ENCODE measurements at places on chromosomes 1 and 21.

GRCh38 chr1:219928791-219929118, 398 bp upstream of the SLC30A10 start:
- no peak for DNase-seq

DNA sequence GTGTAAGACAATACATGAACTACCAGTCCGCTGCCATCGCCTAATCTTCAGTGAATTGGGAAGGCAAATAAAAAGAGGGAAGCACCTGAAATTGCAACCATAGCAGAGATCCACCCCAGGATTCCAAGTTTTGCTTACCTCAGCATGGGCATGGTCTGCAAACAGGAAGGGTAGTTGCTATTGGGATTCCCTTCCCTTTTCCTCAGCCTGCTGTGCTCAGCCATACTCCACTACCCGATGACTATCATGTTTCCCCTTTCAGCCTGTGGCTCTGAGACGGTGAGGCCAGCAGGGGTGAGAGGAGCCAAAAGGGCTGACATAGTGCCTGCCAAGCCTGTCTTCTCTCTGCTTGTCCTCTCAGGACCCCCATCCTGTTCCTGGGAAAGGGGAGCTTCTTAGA, 64.2 kb downstream of the GPR137B start:
- DNase-seq: no peak

GRCh38 chr21:42248783-42249597, 30.1 kb downstream of the ABCG1 start:
- peak; percentile 60 for DNase-seq

- no peak for DNase-seq
These were observed 232.1 kb downstream of the ASTN1 start for GRCh38 chr1:176932114-176933104.

- no peak for DNase-seq
These were observed 20.4 kb upstream of the MAP10 start for GRCh38 chr1:232784794-232785193.

DNA sequence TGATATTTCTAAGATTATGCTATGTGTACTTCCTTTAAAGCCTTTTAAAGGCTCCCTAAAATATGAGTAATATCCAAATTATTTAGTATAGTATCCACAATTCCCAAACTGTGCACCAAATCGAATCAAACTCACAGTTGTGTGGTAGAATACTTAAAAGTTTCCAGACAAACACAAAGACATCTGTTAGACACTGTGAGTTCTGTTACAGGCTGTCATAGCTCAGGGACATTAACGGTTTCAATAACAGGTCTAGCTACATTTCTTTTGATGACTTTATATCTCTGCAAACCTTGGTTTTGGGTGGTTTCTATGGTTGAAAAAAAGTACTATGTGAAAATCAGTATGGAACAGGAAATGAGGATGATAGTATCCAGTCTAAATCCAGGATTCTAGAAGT, 36.9 kb upstream of the NEK7 start:
- DNase-seq: no peak

DNA sequence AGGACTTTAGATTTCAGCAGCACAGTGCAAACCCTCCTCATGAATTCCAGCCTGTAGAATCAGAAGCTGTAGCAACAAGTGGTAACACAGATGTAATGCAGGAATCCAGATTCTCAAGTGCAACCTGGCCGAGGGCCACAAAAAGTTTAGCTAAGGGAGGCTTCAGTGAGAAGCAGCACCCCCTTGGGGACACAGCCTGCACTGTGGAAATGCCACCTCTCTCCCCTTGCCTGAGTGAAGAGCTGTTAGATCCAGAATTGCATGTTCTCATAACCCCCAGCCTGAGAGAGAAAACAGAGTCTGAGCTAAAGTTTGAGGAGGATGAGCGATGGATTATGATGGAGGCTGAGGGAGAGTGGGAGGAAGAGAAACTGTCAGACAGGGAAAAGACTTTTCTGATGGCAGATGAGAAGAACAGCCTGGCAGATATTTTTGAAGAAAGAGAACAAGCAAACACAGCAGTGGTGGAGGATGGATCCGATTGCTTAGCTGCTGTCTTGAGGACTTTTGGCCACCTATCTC, 80.5 kb upstream of the BMP8A start:
- DNase-seq: peak; percentile 56

GRCh38 chr1:232622378-232622777, 7.6 kb downstream of the SIPA1L2 start:
- no peak for DNase-seq

GRCh38 chr1:202201971-202202370, 8.4 kb downstream of the LGR6 start:
- no peak for DNase-seq

DNA sequence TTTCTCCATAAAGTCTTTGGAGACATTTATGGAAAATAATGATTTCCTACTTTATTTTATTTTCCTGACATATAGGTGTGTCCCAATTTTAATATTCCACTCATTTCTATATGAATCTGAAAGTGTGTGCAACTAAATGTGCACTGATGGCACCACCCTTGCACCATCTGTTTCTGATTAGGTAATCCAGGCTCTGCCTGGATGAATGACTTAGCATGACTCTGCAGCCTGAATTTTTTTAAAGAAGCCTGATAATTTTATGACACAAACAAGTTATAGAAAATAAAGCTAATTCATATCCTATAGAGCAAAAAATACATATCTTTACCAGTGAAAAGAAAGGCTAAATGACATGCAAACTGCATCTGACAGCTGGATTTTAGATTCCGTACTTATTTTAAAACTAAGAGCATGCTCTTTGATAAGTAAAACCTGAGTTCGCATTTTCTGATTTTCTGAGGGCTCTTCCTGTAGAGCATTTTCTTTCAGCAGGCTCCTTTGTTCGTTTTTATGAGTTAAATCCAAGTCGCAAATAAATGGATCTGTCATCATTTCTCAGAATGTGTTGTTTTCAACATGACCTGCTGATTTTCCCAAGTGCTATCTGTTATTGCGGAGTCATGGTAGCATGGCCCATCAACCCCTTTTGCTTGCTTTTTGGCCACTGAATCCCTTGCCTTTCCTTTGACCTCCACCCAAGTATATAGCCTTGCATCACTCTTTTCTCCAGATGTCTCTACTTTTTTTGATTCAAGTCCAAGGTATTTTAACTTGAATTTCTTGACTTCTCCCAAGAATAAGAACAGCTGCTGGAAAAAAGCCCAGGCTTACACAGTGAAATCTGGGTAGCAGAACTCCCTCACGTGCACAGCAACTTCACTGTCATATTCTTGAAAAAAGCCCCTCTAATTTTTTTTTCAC, 52.8 kb upstream of the LYPLAL1 start:
- no peak for DNase-seq

- DNase-seq: no peak
These were observed 141.4 kb upstream of the ARHGEF16 start for GRCh38 chr1:3312898-3313575.

- DNase-seq: no peak
These were observed 29.2 kb upstream of the SLC44A5 start for GRCh38 chr1:75640137-75640536.

Data from GM12891 (cell line).